Effector memory CD4-positive, alpha-beta T cell (primary cell): ENCODE measurements at places on chromosomes 12 and 14.

GRCh38 chr14:24080888-24081738 is 9.8 kb downstream of the CPNE6 start:
- H3K27ac ChIP-seq: peak overlapping the region; percentile 43
- DNase-seq: peak; percentile 49
- H3K4me1 ChIP-seq: peaks cover 12% of the 10 kb centered on the region
- H3K4me3 ChIP-seq: peak overlapping the region; percentile 80
- H3K36me3 ChIP-seq: no peaks in the 10 kb centered on the region
- no peaks in the 10 kb centered on the region for H3K27me3 ChIP-seq

GRCh38 chr12:123118497-123118896 is 32.4 kb downstream of the PITPNM2 start:
- H3K4me1 ChIP-seq: peaks cover 15% of the 10 kb centered on the region
- H3K27me3 ChIP-seq: no peaks in the 10 kb centered on the region
- no peaks in the 10 kb centered on the region for H3K36me3 ChIP-seq
- no peak overlapping the region for H3K27ac ChIP-seq
- DNase-seq: no peak

DNA sequence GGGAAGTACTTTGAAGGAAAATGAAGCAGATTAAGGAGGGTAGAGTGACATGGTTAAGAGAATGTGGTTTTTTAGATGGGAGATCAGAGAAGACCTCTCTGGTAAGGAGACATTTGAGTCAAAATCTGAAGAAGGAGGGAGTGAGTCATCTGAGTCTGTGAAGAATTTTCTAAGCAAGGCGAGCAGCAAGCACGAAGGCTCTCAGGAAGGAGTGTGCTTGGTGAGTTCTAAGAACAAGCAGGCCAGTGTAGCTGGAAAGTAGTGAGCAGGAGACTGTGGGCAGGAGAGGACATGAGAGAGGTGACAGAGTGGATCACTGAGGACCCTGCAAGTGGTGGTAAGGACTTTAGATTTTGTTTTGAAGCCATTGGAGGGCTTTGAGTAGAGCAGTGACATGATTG is 76.3 kb upstream of the FUT8 start:
- H3K27ac ChIP-seq: no peak overlapping the region
- H3K4me3 ChIP-seq: no peak overlapping the region
- no peak for DNase-seq
- H3K36me3 ChIP-seq: no peaks in the 10 kb centered on the region
- H3K4me1 ChIP-seq: no peaks in the 10 kb centered on the region
- H3K27me3 ChIP-seq: no peaks in the 10 kb centered on the region

DNA sequence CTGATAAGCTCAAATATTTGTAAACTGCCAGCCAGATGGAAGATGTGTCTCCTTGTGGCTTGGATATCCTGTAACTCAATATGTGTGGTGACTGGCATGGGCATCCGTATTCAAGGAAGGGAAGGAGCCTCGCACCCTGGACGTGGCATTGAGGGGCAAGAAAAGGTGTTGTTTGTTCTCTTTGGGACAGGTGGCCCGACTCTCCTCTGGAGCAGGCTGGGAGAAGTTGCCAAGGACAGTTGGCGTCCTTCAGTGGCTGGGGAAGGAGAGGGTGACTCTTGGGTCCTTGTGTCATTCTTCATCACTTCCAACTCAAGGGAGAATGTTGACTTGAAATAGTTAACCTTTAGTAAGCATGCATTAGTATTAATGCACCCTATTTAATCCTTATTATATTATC is 39.6 kb downstream of the CACNA1C start:
- no peaks in the 10 kb centered on the region for H3K27me3 ChIP-seq
- H3K4me3 ChIP-seq: no peak overlapping the region
- no peaks in the 10 kb centered on the region for H3K4me1 ChIP-seq
- no peak for DNase-seq
- no peaks in the 10 kb centered on the region for H3K36me3 ChIP-seq
- H3K27ac ChIP-seq: no peak overlapping the region

DNA sequence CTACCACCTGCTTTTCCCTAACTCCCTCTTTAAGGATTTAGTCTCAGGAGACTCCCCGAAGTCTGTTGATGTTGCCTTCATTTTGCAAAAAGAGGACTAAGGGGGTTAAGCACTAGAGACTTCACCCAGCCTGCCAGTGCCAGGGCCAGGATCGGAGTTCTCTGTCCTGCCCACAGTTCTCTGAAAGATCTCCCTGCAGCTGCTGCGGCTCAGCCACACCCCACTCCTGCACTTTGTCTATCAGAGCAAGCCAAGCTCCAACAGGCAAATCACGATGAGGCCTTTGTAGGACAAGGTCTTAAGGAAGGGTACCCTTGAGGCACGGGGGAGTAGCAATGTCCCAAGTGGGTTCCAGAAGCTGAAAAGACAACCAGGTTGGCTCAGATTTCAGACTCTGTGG is 148.8 kb upstream of the EGLN3 start:
- H3K27ac ChIP-seq: no peak overlapping the region
- DNase-seq: no peak
- H3K4me3 ChIP-seq: no peak overlapping the region

GRCh38 chr12:42987216-42987650 is 397.7 kb upstream of the PRICKLE1 start:
- no peak overlapping the region for H3K27ac ChIP-seq
- no peaks in the 10 kb centered on the region for H3K4me1 ChIP-seq
- H3K36me3 ChIP-seq: no peaks in the 10 kb centered on the region

DNA sequence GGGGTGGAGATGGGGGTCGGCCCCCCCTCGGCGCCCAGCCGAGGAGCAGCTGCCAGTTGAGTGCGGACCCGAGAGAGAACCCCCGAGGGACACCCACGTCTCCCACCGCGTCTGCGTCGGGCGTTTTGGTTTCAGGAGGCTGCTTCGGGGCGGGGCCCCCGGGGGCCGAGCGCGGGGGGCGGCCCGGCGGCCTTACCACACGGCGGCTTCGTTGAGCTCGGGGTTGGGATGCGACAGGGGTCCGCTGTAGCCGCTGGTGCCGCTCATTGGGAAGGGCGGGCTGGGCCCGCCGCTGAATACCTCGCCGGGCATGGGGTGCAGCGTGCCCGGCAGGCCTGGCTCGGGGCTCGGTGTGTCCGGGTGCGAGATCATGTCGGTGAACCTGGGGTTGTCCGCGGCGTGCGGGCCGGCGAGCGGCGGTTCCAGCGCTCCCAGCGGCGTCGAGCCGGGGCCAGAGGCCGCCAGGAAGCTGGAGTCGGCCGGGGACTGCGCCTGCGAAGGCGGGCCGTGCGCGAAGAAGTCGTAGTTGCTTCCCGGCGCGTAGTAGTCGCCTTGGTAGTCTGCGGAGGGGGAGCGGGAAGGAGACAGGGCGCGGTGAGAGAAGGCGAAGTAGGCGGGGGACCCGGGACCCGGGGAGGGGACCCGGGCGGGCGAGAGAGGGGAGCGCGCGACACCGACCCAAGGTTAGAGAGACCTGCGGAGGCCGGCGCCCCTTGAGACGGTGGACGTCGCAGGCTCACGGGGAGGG is 8.5 kb downstream of the LHX5 start:
- no peak for DNase-seq
- H3K27ac ChIP-seq: no peak overlapping the region
- peaks cover 49% of the 10 kb centered on the region for H3K27me3 ChIP-seq
- H3K36me3 ChIP-seq: no peaks in the 10 kb centered on the region
- peaks cover 33% of the 10 kb centered on the region for H3K4me1 ChIP-seq
